ENCODE measurements at places on chromosomes 4 and X. TPM values are rescaled to one million over a fixed set of nuclear protein-coding genes. Genes with fewer than 3 reads are reported as not detected.
A peak's percentile ranks its signal among the peaks of the same experiment; 100 is the strongest.

The GYPA gene
- total RNA-seq, result not detected

The RADX gene
- total RNA-seq, result 11.8 TPM

The UNC5C gene
- total RNA-seq, result not detected

The TMPRSS11B gene
- total RNA-seq, result not detected

The F8A3 gene
- total RNA-seq, result 0.24 TPM

The DSPP gene
- total RNA-seq, result not detected

The PCDH11X gene
- total RNA-seq, result not detected

The TMEM192 gene
- 9.0 TPM for total RNA-seq

The FAM236A gene
- not detected for total RNA-seq

DNA sequence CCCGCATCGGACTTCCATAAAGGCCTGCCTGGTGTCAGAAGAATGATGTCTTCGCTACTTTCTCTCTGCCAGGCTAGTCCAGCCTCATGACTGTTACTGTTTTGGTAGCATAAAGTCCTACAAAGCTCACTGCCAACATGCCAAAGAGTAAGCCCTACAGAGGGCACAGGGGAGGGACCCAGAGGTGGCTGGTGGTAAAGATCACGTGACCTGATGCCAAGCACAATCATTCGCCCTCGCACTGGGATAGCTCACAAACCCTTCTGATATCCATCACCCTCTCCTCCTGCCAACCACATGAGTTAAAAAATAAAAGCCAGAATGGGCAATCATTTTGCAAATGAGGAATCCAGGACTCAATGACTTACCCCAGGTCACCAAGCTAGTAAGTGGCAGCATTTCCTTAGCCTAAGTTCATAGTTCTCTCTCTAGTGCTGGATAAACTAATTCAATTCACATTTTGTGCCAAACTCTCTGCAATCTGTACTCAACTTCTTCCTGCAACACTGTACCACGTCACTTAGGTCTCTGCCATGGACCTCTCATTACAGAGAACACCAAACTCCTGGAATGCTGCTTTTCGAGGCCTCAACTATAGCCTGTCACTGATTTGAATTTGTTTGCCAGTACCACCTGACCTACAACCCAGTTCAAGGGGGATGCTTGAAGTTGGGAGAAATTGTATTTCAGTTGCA lies 178.1 kb downstream of the SH3KBP1 start:
- peak overlapping the region; percentile 58 for H3K27ac ChIP-seq
- no peak overlapping the region for H3K4me3 ChIP-seq
- peaks cover 7% of the 10 kb centered on the region for H3K36me3 ChIP-seq

DNA sequence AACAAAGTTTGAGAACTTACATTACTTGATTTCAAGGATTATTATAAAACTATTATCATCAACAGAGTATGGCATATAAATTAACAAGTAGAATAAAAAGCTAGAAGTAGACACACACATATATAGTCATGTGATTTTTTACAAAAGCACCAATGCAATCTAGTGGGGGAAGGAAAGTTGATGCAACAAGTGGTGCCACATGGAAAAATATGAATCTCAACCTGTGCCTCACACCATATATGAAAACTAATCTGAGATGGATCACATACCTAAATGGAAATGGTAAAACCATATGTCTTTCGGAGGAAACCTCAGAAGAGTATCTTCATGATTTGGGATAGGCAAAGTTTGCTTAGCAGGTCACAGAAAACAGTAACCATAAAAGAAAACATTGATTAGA lies 34.9 kb upstream of the USP9X start:
- no peak overlapping the region for H3K27ac ChIP-seq
- no peaks in the 10 kb centered on the region for H3K27me3 ChIP-seq
- H3K4me1 ChIP-seq, result no peaks in the 10 kb centered on the region
- no peaks in the 10 kb centered on the region for H3K36me3 ChIP-seq

DNA sequence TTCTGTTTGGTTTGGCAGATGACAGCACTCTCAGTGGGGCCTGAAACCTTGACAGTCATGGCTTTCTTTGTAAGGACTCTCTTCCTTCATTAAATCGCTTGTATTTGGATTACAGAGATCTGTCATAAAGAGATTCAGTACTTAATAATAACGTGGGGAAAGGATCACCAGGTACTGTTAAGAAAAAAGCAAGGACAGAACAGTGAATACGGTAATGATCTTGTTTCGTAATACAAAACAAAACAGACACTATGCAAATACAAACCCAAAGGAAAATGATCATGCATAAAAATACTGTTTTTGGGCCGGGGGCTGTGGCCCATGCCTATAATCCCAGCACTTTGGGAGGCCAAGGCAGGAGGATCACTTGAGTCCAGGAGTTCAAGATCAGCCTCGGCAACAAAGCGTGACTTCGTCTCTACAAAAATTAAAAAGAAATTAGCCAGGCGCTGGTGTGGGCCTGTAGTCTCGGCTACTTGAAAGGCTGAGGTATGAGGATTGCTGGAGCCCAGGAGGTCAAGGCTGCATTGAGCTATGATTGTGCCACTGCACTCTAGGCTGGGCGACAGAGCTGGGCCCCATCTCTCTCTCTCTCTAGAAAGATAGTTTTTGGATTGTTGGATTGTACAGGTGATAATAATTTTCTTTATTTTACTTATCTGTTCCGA lies 64.6 kb downstream of the TRAPPC11 start:
- peak overlapping the region; percentile 62 for H3K4me3 ChIP-seq
- DNase-seq, result no peak
- H3K27ac ChIP-seq, result no peak overlapping the region
- H3K36me3 ChIP-seq, result no peaks in the 10 kb centered on the region
- H3K4me1 ChIP-seq, result peaks cover 11% of the 10 kb centered on the region

DNA sequence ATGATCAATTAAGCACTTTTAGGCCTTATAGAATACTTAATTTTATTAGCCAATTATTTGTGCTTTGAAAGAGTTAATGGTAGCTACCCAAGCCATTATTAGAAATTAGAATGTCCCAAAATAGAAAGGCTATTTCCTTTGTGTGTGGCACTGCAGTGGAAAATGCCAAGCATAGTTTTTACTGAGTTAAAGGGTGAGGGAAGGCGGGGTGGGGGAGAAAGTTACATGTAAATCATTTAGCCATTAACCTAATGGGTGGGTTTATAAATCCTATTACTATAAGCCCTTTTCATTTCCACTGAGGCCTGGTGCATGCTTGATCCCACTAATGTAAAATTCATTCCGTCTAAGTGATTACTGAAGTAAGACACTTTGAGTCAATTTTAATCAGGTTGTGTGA lies 105.8 kb downstream of the POLA1 start:
- H3K4me3 ChIP-seq, result no peak overlapping the region
- no peak for DNase-seq
- H3K27ac ChIP-seq, result no peak overlapping the region
- H3K27me3 ChIP-seq, result no peaks in the 10 kb centered on the region
- no peaks in the 10 kb centered on the region for H3K4me1 ChIP-seq

DNA sequence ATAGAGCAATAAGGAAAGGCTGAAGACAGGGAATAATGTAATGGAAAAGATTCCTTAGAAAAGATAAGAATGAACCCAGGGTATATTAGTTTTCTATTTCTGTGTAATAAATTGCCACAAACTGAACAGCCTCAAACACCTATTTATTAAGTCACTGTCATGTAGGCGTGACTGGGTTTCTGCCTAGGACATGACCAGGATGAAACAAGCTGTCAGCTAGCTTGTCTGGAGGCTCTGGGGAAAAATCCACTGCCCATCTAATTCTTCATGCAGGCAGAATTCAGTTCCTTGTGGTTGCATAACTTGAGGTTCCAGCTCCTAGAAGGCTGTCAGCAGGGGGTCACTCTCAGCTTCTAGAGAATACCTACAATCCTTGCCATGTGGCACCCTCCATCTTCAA lies 277.7 kb downstream of the TMA16 start:
- H3K27me3 ChIP-seq, result peaks cover 4% of the 10 kb centered on the region
- H3K36me3 ChIP-seq, result no peaks in the 10 kb centered on the region
- H3K27ac ChIP-seq, result no peak overlapping the region
- no peak for DNase-seq

GRCh38 chr4:143241892-143242291 lies 57.2 kb downstream of the USP38 start:
- H3K27ac ChIP-seq, result no peak overlapping the region
- H3K4me1 ChIP-seq, result no peaks in the 10 kb centered on the region
- no peak for DNase-seq
- peaks cover 2% of the 10 kb centered on the region for H3K36me3 ChIP-seq

GRCh38 chrX:119682019-119682989 lies 10.7 kb downstream of the SEPTIN6 start:
- peaks cover 47% of the 10 kb centered on the region for H3K4me1 ChIP-seq
- peak overlapping the region; percentile 69 for H3K4me3 ChIP-seq
- peak overlapping the region; percentile 97 for H3K27ac ChIP-seq
- H3K27me3 ChIP-seq, result no peaks in the 10 kb centered on the region
- peak; percentile 48 for DNase-seq
- peaks cover 3% of the 10 kb centered on the region for H3K36me3 ChIP-seq

DNA sequence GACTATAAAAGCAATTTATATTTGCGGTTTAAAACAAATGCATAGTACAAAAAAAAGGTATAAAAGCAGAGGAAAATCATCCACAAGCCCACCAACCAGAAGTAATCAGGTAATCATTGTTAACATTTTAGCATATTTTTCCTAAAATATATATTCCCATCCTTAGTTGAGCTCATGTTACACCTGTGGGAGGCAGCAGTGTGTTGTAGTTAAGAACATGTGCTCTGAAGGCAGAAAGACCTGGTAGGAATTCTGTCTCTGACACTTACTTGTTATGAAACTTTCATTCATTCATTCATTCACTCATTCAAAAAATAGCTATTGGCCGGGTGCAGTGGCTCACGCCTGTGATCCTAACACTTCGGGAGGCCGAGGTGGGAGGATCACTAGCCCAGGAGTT lies 15.4 kb upstream of the CDKL5 start:
- H3K27me3 ChIP-seq, result no peaks in the 10 kb centered on the region
- no peaks in the 10 kb centered on the region for H3K4me1 ChIP-seq
- no peak overlapping the region for H3K27ac ChIP-seq
- no peaks in the 10 kb centered on the region for H3K36me3 ChIP-seq

DNA sequence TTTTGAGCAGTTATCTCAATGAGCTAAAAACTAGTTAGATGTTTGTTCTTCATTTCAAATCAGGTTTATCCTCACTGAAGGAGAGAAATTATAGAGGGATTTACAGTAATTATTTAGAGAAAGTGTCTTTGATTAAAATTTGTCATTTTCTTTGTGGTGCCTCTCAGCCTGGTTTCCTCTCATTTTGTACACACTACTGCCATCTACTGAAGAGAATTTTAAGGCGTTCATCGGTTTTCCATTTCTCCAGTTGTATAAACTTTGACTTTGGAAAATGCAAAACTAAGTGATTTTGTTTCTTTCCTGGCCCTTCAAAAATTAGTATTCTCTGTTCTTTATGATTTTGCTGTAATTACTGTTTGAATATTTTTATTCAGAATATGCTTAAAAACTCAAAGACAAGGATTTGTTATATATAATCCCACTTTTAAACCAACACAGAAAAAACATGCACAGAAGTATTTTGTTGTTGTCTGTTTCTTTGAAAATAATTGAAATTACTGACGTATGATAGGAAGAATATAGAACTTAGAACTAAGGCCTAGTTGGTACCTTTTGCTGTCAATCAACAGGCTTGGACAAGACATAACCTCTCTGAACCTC lies 34.4 kb upstream of the ANXA3 start:
- no peaks in the 10 kb centered on the region for H3K36me3 ChIP-seq
- no peaks in the 10 kb centered on the region for H3K4me1 ChIP-seq
- no peak overlapping the region for H3K4me3 ChIP-seq
- H3K27me3 ChIP-seq, result peaks cover 6% of the 10 kb centered on the region

DNA sequence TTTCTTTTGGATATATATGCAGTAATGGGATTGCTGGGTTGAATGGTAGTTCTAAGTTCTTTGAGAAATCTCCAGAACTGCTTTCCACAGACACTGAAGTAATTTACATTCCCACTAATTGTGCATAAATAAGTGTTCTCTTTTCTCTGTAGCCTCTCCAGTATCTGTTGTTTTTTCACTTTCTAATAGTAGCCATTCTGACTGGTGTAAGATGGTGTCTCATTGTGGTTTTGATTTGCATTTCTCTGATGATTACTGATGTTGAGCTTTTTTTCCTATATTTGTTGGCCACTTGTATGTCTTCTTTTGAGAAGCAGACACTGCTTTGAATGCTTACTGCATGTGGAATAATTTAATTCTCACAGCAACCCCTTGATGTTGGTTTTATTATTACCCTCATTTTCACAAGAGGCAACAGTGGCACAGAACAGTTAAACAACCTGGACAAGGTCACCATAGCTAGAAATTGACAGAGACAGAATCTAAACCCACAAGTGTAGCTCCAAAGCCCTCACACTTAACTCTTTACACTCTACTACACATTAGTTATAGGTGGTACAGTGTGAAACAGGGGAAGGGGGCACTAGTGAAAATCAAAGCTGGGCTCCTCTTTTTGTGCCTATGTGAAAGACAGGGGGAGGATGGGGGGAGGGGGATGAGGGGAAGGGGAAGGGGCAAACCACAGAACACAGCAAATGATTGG lies 96.1 kb downstream of the REELD1 start:
- DNase-seq, result no peak
- no peak overlapping the region for H3K27ac ChIP-seq
- H3K4me1 ChIP-seq, result peaks cover 2% of the 10 kb centered on the region

DNA sequence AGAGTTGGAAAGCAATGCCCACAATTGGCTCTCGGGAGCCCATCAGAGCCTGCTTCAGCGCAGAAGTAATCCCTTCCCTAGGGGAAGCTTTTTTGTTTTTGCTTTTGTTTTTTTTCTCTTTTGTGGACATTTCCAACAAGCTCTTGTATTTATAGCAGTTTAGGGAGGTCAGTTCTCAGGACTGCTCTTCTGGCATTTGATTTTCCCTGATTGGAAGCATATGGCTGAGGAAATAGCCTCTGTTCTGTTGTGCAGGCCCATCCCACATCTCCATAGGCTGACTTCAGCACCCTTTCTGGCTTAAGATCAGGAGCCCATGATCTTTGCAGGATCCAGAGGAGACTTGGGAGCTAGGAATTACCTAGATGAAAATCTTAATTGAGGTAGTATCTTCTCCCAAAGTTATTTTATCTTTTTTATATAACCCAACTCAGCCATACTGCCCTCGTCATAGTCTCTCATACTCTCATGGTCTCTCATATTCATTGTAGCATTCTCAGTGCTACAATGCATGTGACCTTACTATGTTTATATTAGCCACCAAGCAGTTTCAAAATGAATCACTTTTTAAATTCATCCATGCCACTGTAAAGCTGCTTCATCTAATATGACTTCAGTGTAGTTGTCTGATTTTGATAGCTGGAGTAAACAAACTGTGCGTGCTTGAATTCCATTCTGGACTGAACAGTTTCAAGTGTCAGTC lies 16.7 kb downstream of the PAGE4 start:
- no peak overlapping the region for H3K27ac ChIP-seq
- DNase-seq, result no peak
- no peak overlapping the region for H3K4me3 ChIP-seq
- H3K36me3 ChIP-seq, result no peaks in the 10 kb centered on the region
- H3K4me1 ChIP-seq, result peaks cover 3% of the 10 kb centered on the region
- H3K27me3 ChIP-seq, result peaks cover 3% of the 10 kb centered on the region

GRCh38 chr4:169114341-169114974 lies 104.4 kb upstream of the CBR4 start:
- no peak overlapping the region for H3K4me3 ChIP-seq
- DNase-seq, result no peak
- H3K36me3 ChIP-seq, result no peaks in the 10 kb centered on the region
- no peak overlapping the region for H3K27ac ChIP-seq
- H3K4me1 ChIP-seq, result no peaks in the 10 kb centered on the region

GRCh38 chrX:140149761-140150160 lies 184.4 kb upstream of the CXorf66 start:
- H3K4me3 ChIP-seq, result no peak overlapping the region
- no peak for DNase-seq
- H3K4me1 ChIP-seq, result no peaks in the 10 kb centered on the region
- no peak overlapping the region for H3K27ac ChIP-seq
- H3K27me3 ChIP-seq, result no peaks in the 10 kb centered on the region

All from activated CD4-positive, alpha-beta memory T cell treated with anti-CD3 and anti-CD28 coated beads for 36 hours (primary cell).